A549 treated with RU486 at 1 μM for 4 hours (cell line): ENCODE measurements at places on chromosomes 2 and 18. TPM values are rescaled to one million over a fixed set of nuclear protein-coding genes. Genes with fewer than 3 reads are reported as not detected.

The SLC4A5 gene
- total RNA-seq: 0.17 to 0.68 TPM (median 0.43 TPM) in 5 replicates

The TXNDC2 gene
- 0.06 to 0.38 TPM (median 0.16 TPM) in 5 replicates for total RNA-seq

The SH3BP4 gene
- 27.6 to 31.4 TPM (median 28.3 TPM) in 5 replicates for total RNA-seq

The CRYGB gene
- not detected in 5 replicates for total RNA-seq

The INHA gene
- total RNA-seq: 0.17 to 0.81 TPM (median 0.51 TPM) in 5 replicates

The NOSTRIN gene
- 1.7 to 2.3 TPM (median 2.0 TPM) in 5 replicates for total RNA-seq

The RAB6C gene
- total RNA-seq: not detected in 5 replicates

The UGT1A10 gene
- total RNA-seq: 0.15 to 0.17 TPM in 2 of 5 replicates, not detected in the others

The CTAGE1 gene
- total RNA-seq: not detected in 5 replicates

The OR6B2 gene
- not detected in 5 replicates for total RNA-seq

The HADHB gene
- total RNA-seq: 87.4 to 105 TPM (median 99.6 TPM) in 5 replicates

The MATN3 gene
- 9.0 to 15.5 TPM (median 13.7 TPM) in 5 replicates for total RNA-seq

The AFTPH gene
- total RNA-seq: 19.7 to 27.0 TPM (median 25.7 TPM) in 5 replicates

The G6PC2 gene
- not detected in 5 replicates for total RNA-seq

The DYNAP gene
- total RNA-seq: not detected in 5 replicates

The CDK15 gene
- not detected in 5 replicates for total RNA-seq
